ENCODE measurements at places on chromosomes 6 and 20.
A peak's percentile ranks its signal among the peaks of the same experiment; 100 is the strongest.

DNA sequence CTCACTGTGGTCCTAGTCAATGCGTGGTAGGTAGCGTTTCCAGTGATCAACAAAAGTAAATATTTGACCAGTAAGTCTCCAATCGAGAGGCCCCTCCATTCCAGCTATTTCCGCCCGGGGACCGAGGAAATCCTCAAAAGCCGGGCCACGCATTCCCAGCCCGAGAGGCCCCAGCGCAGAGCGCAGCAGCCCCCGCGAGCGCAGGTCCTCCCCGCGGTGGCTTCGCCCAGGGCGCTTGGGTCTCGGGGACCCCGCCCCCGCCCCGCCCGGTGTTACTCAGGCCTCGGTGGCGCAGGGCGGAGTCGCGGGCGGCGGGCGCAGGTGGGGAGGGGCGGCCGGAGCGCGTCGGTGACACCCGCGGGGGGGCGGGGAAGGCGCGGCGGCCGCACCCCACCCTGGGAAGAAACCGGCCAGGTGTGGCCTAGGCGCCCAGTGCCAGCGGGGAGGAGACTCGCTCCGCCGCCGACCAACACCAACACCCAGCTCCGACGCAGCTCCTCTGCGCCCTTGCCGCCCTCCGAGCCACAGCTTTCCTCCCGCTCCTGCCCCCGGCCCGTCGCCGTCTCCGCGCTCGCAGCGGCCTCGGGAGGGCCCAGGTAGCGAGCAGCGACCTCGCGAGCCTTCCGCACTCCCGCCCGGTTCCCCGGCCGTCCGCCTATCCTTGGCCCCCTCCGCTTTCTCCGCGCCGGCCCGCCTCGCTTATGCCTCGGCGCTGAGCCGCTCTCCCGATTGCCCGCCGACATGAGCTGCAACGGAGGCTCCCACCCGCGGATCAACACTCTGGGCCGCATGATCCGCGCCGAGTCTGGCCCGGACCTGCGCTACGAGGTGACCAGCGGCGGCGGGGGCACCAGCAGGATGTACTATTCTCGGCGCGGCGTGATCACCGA is at the start of gene DSP:
Gene DSP, plus strand, starts transcription at position 497 of the 890 bp plus-strand sequence. Its CDS starts 245 bp downstream, at position 742.
- no peak for DNase-seq

DNA sequence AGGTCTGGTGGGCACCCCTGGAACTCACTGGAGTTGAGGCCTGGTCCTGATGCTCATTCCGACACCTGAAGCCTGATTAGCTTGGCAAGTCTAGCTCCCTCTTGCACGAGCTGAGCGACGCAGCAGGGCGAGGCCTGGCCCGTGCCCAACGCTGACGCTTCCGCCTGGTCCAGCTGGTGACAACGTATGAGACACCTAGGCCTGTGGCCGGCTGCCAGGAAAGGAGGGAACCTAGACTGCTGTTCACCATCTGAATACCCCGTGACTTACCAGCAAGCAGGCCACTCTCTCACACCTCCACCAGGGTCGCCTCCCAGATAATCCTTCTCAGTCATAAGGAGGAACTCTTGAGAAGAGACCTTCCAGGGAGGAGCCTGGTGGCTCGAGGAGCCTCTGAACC is 24.5 kb downstream of the YTHDF1 start:
- peak; percentile 92 for DNase-seq

GRCh38 chr20:38986663-38987062 is 24.5 kb downstream of the DHX35 start:
- DNase-seq: no peak

DNA sequence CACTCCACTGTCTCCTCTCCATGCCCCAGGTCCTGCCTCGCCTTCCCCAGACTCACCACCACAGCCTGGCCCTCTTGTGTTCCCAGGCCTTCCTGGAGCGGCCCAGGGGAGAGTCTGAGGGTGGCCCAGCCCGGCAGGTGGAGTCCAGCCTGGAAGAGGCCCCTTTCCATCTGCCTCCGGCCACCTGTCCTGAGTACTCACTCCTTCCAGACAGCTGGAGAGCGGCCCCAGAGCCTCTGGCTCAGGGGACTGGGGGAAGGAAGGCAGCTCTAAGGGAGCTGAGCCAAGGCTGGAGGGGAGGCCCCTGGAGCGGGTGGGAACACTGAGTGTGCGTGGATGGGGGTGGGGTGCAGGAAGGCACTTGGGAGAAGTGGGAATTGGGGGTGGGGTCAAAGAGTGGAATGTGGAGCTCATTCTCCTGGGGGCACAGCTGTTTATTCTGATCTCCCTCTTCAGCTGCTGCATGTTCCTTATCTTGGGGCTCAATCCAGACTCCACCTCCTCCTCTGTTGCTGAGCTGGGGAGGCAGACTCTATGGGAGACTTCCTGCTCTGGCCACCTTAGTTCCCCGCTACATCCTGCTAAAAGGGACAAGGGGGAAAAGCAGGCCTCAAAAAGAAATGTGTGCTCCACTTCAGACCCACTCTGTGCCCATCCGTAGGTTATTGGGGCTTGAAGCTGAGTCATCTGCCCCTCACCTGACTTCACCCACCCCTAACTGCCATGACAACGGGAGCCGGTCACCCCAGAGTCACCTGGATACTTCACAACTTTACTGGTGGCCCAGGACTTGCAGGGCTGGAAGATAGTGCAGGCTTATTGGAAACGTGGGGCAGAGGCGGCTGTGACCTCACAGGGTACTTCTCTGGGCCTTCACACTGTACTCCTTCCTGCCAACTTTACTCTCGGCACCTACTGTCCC is 19.5 kb upstream of the TAF8 start:
- no peak for DNase-seq

GRCh38 chr6:2215342-2215741 is 30.1 kb downstream of the GMDS start:
- no peak for DNase-seq

DNA sequence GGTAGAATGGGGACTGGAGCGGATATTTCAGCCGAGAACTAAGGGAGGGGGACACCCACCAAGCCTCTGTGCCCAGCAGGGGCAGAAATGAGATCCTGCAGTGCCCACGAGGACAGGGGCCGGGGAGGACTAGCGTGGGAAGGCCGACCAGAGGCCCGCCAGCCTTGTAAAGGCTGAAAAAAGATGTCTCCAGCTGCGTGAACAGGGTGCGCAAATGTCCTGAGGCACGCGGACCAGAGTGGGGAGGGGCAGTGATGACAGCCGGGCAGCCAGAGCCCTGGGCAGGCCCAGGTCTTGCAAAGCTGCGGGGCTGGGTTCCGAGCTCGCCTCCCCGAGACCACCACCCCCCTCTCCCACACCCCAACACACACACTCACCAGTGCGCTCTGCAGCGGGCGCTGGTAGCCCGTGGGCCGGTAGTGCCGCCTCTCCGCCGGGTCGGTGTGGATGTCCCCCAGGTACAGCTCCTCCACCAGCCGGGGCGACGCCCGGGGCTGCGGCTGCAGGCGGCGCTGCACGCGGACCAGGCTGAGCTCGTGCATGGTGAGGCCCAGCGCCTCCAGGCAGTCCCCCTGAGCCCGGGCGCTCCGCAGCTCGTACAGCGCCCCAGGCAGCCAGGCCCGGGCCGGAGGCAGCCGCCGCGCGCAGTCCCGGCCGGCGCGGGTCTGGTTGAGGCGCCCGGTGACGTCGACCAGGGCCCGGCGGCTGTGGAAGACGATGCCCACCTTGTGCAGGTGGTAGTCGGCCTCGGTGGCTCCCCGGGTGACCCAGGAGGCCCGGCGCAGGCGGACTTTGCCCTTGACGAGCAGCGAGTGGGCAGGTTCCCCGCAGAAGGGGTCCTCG is 48.2 kb downstream of the APCDD1L start:
- DNase-seq: no peak

DNA sequence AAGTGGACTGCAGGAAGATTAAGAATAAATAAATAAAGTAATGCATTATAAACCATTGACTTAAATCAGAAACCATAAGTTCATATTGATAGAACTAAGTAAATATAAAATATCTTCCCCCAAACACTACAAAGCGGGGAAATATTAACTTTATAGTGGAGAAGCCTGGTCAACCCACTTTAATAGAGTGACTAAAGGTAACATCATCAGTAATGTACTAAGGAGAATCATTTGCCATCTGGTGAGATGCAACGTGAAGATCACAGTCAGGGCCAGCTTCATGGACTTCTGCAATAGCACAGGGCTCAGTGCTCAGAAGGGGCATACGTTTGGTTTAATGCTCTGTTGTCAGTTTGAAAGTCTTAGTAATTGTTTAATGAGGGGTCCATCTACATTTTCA is 58.8 kb upstream of the CD83 start:
- no peak for DNase-seq

DNA sequence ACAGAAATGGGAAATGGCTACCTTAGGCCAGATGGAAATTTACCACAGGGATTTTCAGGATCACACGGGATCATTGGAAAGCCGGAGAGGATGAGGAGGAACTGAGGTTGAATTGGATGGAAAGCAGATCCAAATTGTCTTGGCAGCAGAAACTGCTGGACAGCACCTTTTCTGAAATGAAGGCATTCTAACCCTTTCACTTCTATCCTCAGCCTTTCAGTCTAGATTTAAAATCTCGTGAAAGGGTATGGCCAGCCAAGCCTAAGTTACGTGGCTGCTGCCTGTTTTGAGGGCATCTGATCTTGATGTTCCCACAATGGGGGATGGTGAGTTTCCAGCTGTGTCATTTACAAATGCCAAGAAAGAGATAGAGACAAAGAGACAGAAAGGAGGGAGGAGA is 358.2 kb downstream of the KIF16B start:
- DNase-seq: no peak

- no peak for DNase-seq
Measured at GRCh38 chr6:14425805-14426204, 308.2 kb downstream of the CD83 start.

DNA sequence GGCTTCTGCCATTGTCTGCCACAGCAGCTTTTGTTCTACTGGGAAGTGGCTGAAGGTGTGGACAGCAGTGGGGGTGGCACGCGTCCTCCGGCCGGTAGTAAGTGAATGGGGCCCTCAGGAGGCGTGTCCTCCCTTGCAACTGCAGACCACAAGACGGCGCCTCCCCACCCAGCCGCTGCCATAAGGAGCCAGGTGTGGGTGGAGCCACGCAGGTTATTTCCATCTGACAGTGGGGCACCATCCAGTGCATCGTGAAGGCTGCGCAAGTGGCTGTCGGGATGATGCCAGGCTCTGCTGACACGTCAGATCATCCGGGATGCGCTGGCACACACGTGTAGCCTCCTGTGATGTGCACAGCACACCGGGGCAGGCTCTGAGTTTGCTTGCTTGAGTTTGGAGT is 379.7 kb downstream of the CDH4 start:
- DNase-seq: no peak

- no peak for DNase-seq
Measured at GRCh38 chr20:11502061-11502460, 415.6 kb upstream of the BTBD3 start.

DNA sequence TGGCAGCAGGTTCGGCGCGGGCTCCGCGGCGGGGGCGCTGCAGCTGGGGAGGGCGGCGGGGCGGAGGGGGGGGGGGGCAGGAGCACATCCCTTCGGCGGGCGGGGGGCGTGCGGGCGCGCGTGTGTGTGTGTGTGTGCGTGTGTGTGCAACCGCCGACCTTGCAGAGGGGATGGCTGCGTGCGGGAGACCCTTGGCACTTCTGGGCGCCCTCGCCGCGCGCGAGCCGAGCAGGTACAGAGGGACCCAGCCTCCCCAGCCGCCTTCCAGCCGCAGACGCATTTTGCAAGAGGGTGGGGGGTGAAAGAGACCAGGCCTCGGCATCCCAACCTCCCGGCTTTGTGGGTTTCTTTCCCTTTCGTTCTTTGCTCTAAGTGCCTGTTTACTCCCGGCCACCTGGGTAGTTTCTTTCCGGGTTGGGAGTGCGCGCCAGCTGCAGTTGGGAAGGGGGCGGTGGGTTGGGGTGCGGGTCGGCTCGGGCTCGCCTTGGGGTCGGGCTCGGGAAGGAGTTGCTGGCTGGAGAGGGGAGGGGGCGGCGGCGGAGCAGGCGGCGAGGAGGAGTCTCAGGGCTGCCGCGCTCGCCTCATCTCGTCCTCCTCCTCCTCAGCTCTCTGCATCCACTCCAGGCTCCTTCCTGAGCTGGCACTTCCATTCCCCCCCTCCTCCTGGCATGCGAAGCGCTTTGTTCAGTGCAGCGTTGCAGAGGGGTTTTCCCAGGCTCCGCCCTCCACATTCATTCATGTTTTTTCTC is 620 bp downstream of the HIVEP1 start:
- DNase-seq: peak; percentile 81

DNA sequence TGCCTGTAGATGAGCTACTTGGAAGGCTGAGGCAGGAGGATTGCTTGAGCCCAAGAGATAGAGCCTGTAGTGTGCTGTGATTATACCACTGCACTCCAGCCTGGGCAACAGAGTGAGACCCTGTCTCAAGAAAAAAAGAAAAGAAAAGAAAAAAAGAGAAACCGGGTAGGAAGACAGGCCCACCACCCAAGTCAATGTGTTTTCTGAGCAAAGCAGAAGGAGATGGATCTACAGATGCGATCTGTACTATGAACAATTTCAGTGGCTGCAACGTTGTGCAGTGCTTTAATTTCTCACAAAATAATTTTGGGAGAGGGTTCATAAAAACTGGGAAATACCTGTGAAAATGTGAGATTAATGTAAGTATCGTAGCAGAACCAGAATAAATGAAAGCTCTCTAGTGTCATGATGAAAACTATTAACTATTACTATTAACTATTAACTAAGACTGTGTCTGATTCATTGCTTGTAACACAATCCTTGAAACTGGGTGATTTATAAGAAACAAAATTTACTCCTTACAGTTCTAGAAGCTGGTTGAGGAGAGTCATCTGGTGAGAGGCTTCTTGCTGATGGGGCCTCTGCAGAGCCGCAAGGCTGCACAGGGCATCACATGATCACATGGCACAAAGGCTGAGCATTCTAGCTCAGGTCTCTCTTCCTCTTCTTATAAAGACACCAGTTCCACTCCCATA is 233.1 kb upstream of the ZNF217 start:
- no peak for DNase-seq

DNA sequence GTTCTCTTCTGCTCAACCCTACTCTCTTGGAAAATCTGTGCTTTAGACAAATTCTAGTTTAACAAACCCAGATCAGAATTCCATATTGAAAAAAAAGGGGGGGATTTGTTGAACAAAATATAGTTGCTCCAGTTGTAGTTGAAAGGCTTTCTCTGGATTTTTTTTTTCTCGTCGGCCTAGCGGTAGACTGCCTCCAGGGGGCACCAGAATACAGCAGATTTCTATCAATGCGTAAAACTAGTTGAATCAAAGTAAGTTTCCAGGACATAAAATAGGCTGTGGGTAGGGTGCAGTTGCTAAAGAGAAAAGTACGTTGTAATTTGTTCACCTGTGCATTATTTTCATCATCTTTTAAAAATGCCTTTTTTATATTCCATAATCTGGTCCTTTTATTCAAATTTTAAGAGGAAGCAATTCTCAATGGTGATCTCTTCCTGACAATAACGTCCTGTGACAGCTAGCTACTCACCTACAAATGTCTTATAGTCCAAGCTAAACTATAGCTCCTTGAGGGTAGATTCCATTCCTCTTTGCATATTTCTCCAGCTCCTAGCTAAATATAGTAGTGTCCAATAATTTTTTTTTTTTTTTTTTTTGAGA is 105.4 kb downstream of the PERP start:
- DNase-seq: no peak

DNA sequence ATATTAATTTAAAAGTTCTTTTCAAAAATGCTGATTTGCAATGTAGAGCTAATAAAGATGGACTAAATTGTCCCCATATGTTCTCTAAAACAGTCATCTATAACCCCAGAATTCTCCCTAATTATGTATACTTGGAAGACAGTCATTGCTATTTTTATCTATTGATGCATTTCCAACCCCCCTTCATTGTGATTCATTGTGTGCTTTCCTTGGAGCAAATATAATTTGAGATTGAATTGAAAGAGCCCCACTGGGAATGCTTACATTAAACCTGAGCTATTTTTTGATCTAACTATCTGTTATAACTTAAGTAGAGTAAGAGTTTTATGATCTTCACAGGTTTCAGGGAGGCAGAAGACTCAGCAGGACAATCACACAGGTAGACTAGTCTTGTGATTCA is 73.7 kb upstream of the PTCHD4 start:
- DNase-seq: no peak
